ENCODE measurements at places on chromosomes 4 and X.

DNA sequence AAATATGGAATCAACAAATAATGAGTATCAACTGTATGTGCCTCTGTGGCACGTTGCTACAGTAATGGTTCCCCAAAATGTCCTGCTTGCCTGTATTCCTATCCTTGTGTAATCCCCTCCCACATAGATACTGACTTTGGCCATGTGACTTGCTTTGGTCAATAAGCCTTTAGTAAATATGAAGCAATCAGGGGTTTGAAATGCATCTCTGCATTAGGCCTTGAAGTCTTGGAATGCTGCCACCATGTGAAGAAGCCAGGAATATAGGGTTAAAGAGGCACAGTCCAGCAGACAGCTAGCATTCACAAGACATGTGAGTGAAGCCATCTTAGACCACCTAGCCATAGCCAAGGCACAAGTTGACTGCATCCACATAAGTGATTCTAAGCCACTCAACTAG is 190.9 kb downstream of the GABRB1 start:
- no peak for DNase-seq

- DNase-seq: no peak
These were observed 145.8 kb downstream of the PRKX start for GRCh38 chrX:3567686-3568085.

- no peak for DNase-seq
These were observed 455.1 kb upstream of the CTSO start for GRCh38 chr4:156408749-156409148.

DNA sequence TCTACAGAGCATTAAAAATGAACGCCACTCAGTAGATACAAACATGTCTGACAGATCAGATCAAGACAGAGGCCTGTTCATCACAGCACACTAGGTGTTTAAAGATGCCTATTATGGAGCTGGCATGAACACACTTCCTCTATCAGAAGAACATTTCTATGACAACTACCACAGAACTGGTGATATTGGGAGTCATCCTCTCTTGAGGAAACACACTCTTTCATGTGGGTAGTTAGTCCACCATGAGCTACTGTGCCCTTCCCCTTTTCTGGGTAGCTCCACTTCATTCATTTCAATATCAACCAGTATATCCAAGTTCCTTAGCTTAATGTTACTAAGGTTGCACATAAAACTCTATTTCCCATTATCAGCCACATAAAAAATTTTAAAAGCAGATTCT is 46.7 kb downstream of the MAOB start:
- no peak for DNase-seq

- DNase-seq: no peak
These were observed 23.9 kb upstream of the MSN start for GRCh38 chrX:65643531-65644052.

DNA sequence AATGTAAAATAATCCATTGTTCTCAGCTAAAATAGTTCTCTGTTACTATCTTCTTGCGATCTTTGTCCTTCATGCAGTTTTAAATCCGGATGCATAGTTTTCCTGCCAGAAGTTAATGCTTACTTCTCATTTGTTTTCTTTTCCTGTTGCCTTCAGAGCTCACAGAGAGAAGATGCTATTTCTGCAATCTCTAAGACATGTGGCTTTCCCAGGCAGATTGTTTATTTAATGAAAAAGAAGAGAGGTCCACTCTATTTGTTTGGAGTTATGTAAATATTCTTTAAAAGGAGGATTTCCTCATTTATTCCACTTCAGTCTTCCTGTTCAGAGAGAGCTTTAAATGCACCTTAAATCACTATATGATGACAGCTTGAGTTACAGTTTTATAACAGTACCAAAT is 39.3 kb upstream of the HPGD start:
- no peak for DNase-seq

- no peak for DNase-seq
These were observed 185.5 kb downstream of the TEX13C start for GRCh38 chrX:125505207-125505606.

GRCh38 chr4:155288999-155289398 is 80.6 kb downstream of the NPY2R start:
- DNase-seq: no peak

All from CD4-positive, alpha-beta T cell treated with Interferon gamma for 1 hour (primary cell).